Suppressor macrophage treated with lipopolysaccharide for 1 hour (primary cell): ENCODE measurements at places on chromosomes 7 and 10.

DNA sequence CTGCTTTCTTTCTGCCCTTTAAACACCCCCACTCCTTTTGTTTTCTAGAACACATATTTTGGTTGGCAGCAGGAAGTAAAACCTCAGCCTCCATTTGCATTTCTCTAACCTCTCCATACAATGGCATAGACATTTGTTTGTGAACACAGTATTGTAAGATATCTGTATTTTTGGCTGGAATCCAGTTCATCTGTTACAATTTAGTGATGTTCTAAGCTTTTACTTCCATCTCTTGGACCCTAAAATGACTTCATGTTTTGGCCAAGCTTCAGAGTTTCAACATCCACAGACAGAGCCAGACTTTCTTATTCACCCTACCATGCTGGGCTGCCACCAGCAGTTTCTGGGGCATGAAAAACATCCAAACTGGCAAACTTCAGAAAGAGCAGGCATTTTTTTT is 21.1 kb upstream of the AUTS2 start:
- no peak for DNase-seq

DNA sequence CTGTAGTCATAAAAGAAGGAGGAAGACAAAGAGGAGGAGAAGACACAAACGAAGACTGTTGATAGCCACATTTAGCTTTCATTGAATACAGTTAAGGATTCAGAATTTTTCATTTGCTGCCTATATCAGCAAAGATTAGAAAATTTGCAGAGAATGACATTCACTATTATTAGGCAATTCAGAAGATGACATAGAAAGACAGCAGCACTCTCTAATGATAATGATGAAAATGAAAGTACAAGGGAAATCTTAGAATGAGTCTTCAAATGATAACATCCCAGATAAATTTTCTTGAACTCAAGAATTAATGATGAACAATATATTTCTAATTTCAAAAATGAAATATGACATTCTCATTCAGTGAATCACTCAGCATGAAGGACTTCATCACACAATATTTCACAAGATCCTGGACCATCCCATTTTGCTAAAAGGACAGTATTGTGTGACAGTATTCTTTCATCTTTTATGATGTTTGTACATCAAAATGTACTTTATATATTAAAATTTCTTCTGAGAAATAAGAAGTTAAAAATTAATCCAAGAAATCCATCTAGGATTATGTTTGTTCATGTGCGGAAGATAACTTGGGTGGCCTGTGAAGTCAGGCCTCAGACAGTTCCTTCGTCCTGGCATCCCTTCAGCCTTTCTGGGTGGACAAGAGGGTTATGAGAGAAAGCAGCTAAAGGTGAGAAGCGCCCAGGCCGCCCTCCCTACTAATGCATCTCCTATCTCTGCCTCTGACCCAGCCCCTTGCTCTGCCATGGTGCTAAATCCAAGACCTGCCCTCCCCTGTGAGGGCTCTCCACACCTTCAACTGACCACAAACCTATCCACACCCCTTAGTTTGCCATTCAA is 47.4 kb upstream of the CAMK2B start:
- no peak for DNase-seq

- no peak for DNase-seq
Measured at GRCh38 chr7:18126281-18126680, 98.6 kb upstream of the PRPS1L1 start.

- no peak for DNase-seq
Measured at GRCh38 chr7:38429057-38429456, 155.6 kb upstream of the TARP start.

GRCh38 chr10:11058965-11059364 is 41.3 kb downstream of the CELF2 start:
- peak; percentile 36 for DNase-seq

DNA sequence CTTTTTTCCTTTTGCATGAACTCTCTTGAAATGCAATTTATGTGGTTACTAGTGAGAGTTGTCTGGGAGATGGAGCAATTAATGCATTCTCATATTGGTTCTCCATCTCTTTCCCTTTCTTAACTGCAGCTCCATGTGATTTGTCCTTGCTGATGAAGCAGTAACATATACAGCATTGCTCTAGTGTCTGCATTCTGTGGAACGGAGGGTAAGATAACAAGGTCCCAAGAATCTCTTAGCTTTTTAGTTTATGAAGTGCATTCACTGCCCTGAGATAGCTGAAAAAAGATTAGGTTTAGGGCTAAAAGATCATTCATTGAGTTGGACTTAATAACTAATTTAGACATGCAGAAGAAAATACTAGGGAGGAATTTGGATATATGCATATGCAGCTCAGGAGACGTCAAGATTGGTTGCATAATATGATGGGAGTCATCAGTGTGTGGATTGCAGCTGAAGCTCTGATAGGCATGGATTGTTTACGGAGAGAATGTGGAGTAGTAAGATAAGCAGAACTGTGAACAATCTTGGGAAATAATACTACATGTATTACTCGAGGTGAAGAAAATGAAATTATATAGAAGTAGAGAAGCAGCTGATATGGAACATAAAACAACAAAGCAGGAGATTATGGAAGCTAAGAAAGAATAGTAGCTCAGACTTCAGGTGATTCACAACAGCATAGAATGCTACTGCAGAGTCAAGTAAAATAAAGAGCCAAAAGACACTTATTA is 404.7 kb downstream of the ARL4A start:
- DNase-seq: no peak

- no peak for DNase-seq
Measured at GRCh38 chr7:1248143-1248915, 15.7 kb downstream of the UNCX start.

- no peak for DNase-seq
Measured at GRCh38 chr7:28711114-28711513, 247.0 kb downstream of the TRIL start.

GRCh38 chr7:132574223-132574622 is 2.0 kb downstream of the PLXNA4 start:
- no peak for DNase-seq

- DNase-seq: no peak
Measured at GRCh38 chr10:129594811-129595210, 127.8 kb downstream of the MGMT start.

GRCh38 chr7:158613481-158613880 is 25.9 kb upstream of the PTPRN2 start:
- DNase-seq: no peak

- no peak for DNase-seq
Measured at GRCh38 chr7:141102436-141102835, 28.6 kb downstream of the TMEM178B start.

GRCh38 chr10:664301-664700 is 25.2 kb downstream of the DIP2C start:
- DNase-seq: no peak

DNA sequence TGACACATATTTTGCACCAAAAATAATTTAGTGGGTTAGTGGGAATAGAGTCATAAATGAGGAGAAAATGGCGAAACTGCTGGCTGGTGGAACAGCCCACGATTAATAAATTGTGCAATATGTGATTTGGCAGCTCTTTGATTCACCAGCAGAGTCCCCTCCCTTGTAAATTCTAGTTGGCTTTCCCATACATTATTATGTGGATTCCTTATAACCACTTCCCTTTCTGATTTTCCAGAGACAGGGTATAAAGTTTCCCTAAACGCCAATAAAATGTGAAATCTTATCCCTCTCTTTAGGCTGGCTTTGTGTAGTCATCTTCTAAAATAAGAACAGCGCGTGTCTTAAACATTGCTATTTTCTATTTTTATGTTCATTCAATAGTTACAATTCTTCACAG is 149.4 kb upstream of the FERD3L start:
- DNase-seq: no peak

GRCh38 chr7:24889611-24890010 is 90.4 kb downstream of the OSBPL3 start:
- no peak for DNase-seq

GRCh38 chr10:93065675-93066543 is 5.3 kb downstream of the CYP26C1 start:
- no peak for DNase-seq

DNA sequence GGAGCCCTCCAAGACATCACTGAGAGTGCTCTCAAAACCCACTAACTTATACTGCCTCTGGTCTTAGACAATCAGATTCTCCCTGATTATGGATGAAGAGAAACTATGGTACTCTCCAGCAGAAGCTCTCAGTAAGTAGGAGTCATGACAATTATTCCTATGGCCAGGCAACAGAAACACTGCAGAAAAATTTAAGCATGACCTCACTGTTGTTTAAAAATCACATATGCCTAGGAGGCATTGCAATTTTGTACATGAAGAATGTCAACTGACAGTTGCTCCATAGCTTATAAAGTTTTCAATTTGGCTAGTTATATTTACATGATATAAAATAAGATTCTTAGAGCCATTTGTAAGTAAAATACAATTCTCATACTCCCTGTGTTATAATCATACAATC is 105.9 kb upstream of the LSM8 start:
- DNase-seq: no peak

DNA sequence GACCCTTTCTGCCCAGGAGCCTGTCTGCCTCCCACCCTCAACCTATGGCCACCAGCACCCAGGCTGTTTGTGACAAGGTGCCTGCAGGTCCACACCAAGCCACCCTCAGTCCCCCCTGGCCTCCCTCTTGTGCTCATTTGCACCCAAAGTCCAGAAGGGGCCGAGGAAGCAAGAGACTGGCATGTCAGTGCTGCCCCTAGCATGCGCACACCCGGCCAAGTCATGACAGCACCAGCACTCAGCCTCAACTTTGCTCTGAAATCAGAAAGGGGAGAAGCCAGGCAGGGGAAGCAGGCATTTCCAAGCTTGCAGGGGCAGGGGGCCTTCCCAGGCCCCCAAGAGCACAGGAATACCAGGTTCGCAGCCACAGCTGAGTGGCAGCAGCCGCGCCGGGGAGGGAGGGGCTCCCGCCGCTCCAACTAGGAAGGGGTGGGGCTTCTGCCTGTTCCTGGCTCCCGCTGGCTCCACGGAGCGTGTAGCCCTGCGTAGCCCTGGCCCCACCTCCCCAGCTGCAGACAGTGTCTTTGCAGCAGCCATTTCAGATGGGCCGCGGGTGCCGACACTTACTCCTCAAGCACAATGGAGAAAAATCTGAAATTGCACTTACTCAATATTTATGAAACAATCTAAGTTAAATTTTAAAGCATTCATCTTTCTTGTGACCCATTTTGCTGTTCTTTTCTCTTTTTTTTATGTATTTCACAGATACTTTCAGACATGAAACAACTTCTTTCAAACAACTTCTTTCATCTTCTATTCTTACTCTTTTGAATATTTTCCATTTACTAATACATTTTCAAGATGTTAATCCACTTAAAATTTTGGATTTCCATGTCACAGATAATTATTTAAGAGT is 54.9 kb upstream of the ABCB5 start:
- DNase-seq: no peak

- no peak for DNase-seq
Measured at GRCh38 chr7:2710286-2710655, 22.3 kb downstream of the AMZ1 start.

DNA sequence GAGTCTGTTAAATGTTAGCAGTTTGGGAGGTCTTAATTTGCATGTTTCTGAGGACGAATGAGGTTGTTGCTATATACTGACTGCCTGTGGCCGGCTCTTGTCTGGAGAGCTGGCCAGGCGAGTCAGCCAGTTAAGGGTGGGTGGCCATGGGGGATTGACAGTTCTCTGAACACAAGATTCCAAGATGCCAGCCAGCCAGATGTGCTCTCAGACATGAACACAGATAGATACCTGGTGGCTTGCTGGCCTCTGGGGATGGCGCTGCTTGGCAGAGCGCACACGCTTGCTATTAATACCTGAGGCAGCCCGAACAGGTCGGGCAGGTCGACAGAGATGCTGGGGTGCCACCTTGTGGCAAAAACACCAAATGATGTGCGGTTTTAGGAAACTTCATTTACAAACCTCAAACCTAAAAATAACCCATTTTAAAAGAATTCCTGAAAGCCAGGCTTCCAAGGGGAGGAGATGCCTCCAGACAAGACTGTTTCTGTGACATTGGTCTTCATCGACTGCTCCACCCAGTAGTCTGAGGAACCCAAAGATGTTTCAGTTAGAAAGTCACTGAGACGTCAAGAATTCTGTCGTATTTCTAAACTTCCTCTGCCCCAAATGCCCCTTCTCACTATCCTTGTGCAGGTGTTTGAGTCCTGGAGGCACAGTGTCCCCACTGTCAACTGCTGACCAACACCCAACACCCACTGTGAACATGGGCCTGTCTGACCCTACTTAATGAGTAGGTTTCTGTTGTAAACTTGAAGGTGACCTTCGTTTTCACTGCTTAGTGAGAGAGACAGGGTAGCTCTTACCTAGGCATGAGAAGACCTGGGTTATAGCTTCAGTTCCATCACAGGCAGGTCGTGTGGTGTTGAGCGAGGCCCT is 123.4 kb downstream of the NT5C2 start:
- DNase-seq: peak; percentile 62
